NCI-H1436 (cell line): ENCODE measurements at places on chromosomes 2 and 18.

DNA sequence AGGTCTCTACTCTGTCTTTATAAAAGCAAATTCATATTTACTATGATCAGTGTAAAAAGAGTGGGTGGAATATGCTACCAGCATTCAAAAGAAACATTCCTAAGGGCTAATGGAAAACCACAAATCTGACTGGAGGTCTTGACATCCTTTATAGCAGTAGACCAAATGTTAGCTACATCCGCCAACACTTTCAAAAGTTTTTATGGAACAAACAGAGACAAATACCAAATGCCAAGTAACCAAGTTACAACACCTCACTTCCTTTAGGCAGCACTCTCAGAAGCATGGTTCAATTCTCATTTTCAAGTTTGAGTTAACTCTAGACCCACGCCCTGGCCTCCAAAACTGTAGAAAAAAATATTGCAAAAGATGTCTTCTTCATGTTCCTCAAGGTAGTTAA, 78.3 kb upstream of the SETBP1 start:
- DNase-seq = no peak

DNA sequence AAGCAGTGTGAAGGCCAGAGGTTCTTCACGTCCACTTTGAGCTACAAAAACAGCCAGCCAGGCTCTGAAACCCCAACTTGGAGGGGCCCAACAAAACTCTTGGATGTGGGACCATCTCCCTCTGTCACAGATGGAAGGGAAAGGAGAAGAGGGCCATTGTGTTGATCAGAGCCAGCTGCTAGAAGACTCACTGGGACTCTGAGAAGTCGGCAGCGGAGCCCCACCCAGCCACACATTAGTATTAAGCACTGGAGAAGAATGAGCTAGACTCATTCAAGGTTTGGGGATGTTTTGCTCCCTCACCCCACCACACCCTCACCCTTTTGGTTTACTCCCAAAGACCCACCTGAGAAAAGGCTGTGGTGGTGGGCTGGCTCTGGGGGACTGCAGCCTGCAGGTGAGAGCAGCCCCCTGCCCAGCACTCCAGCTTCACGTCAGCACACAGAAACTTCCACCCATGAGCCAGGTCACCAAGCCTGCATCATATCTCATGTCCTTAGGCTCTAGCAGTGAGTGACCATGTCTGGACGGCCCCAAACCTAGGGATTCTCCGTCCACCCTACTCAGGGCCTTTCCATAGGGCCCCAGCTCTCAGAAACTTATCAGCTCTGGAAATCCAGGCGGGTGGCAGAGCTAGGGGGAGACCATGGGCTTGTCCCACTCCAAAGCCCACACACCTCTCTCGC, 12.6 kb downstream of the TEX51 start:
- DNase-seq = no peak

- no peak for DNase-seq
These were observed 80.2 kb downstream of the CLHC1 start for GRCh38 chr2:55151733-55152433.

- DNase-seq = no peak
These were observed 32.3 kb downstream of the SCTR start for GRCh38 chr2:119491776-119492525.

DNA sequence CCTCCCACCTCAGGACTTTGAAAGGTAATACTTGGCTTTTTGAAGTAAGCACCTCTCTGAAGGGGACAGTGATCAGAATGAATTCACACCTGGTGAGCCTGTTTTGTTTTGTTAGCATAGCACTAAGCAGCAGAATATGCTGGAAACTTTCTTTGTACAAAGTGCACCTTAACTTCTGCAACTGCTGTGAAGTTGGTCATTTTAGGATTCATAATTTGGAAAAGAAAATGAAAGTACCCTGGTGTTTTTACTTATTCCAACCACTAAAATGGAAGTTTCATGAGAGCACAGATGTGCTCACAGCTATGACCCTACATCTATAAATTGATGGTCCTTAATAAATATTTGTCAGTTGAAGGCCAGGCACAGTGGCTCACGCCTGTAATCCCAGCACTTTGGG, 257.8 kb upstream of the STON1 start:
- no peak for DNase-seq

DNA sequence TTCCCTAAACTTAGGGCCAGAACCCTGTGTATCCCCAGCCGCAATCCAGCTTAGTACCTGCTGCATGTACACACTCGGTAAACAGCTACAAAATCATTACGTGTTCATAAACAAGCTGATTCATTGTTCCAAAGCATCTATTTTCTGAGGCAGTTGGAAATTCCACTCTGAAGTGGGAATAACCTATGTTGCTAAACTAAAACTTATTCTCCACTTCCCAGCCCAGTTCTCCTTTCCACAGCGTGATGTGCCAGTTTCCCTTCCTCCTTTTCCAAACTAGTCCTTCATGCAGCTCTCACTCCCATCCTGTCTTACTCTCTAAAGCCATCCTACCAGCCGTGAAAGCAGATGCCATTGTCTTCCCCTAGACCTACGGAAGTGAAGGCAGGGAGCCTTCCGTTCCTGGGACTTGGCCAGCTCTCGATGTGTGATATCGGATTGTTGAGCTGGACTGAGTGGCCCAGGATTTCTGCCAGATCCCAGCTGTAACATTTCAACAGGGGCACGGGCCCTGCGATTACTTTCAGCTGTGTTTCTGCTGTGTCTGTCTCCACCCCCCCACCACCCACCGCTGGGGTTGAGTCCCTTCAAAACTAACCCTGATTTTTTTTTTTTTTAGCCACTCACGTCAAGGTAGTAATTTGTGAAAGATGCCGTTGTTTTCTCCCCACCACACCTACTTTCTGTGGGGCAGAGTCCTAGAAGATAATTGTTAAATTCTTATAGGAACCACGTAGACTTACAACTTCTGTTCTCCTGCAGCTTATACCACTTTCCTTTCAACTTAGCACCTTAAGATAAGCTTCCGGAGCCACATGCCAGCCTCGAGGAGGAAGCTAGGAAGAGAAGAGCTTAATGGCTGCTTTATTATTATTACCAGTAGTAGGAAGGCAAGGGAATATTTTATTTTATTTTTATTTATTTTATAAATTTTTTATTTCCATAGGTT, 100.9 kb downstream of the CRIM1 start:
- DNase-seq = no peak

DNA sequence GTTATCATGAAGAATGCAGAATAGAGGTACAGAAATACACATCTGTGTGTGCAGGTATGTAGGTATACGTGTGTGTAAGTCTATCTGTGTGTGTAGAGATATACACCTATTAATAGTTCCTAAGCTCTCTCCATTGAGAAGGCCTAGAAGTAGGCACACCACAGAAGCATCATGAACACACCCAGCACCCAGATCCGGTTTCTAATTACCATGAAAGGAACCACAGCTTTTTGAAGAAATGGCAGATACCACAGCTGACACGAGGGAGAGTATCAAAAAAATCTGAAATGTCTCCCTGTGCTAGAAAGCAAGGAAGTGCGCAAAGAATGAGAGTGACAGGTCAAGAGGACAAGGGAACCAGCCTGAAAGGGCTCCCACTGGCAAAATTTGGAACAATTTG, 27.7 kb upstream of the AP1S3 start:
- DNase-seq = no peak

DNA sequence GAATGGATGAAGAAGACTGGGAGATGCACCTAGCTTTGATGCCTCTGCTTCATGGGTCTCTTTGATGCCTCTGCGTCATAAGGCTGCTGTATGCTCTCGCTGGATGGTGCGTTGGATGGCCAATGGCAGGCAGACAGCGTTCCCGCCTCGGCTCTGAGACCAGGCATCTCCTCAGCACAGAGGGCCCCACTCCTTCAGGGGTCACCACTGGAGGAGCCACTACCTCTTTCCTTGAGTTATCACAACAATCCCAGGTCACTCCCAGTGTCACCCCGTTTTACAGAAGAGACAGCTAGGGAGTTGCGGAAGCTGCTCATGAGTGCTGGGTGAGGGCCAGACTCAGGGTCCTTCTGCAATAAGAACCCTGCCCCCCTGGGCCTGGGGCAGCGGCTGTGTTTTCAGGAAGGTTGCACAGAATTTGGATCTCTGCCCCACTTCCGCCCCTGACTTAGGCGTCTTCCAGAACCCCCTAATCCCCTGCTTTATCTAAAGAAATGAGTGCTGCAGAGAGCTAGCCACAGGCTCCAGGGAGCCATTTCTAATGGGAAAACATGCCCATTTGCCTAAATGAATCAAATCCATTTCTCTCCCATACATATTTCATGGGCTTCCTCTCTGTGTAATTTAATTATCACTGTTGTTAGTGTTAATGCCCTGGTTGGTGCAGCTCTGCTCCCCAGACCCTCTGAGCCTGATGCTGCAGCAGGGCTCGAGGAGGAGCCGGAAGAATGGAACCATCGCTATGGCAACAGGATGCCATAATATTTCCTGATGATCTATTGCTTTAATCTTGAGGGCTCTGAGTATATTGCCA, 131.8 kb upstream of the HS6ST1 start:
- DNase-seq = no peak

GRCh38 chr2:73264783-73265182, 19.5 kb downstream of the FBXO41 start:
- DNase-seq = no peak

DNA sequence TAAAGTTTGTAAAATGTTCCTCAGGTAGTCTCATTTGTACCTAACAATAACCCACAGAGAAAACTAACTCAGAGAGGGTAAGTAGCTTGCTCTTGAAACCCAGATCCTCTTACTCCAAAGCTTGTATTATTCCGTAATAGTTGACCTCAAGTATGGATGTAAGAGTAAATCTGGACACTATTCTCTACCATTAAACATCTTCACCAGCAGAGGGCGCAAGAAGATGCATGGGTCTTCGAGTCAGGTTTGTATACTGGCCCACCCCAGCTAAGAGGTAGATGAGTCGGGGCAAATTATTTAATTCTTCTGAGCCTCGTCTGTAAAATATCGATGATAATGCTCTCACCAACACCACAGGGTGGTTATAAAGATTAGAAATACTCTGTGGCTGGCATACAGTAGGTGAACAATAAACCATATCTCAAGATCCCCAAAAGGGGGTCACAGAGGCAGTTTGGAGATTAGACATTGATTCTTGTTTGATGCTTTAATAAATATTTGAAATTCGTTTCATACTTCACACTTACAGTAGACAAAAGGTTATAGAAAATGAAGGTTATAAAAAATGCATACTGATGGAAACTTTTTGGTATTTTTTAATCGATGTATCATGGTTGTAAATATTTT, 3.5 kb upstream of the CABLES1 start:
- DNase-seq = peak; percentile 85

GRCh38 chr2:189402932-189403331, 38.3 kb upstream of the WDR75 start:
- DNase-seq = no peak

GRCh38 chr2:11079136-11079824, 76.0 kb upstream of the SLC66A3 start:
- DNase-seq = no peak
